ENCODE measurements at places on chromosomes 11 and 22.

GRCh38 chr11:97722065-97722464 is 1298.7 kb upstream of the CNTN5 start:
- DNase-seq: peak; percentile 94

DNA sequence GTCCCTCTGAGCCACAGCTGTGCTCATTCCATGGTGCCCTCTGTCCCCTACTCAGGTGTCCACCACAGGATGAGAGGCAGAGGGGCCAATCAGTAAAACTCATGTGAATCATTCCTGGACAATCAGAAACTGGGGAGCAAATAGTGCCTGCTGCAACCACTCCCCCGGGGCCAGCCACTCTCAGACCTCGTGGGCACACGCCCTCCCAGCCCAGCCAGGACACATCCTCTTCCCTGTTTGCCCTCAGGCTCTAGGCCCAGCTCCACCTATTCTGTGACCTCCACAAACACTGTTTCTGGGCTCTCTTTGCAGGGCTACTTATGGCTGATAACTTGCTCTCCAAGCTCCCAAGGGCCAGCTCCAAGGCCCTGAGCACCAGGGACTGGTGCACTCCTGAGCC is 14.0 kb upstream of the KCTD14 start:
- no peak for DNase-seq

- DNase-seq: no peak
Measured at GRCh38 chr11:122647736-122648275, 7.7 kb upstream of the UBASH3B start.

GRCh38 chr11:120390585-120390922 is 54.3 kb downstream of the ARHGEF12 start:
- no peak for DNase-seq

GRCh38 chr22:38327396-38327795 is 10.2 kb upstream of the CSNK1E start:
- DNase-seq: no peak

- DNase-seq: peak; percentile 14
Measured at GRCh38 chr11:103112364-103112763, 3.1 kb downstream of the DYNC2H1 start.

DNA sequence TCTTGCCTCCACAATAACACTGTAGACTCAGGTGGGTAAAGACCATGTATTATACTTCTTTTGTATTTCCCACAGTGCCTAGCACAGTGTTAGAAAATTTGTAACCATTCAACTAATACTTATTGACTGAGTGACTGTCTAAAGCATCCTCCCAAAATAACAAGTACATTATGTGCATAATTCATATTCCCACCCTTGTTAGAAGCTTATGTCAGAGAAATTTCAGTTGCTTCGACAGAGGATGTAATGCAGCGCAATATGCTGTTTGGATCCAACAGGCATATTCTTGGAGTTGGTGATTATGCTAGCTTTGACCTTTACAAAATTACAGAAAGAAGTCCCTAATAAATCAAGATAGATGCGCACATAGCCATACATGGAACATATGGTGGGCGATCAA is 53.0 kb downstream of the AMBRA1 start:
- DNase-seq: no peak

GRCh38 chr11:75262436-75262835 is 21.9 kb downstream of the TPBGL start:
- no peak for DNase-seq

GRCh38 chr22:48199667-48200066 is 1437.2 kb downstream of the TBC1D22A start:
- no peak for DNase-seq

- DNase-seq: no peak
Measured at GRCh38 chr11:111091321-111091938, 154.1 kb upstream of the POU2AF2 start.

DNA sequence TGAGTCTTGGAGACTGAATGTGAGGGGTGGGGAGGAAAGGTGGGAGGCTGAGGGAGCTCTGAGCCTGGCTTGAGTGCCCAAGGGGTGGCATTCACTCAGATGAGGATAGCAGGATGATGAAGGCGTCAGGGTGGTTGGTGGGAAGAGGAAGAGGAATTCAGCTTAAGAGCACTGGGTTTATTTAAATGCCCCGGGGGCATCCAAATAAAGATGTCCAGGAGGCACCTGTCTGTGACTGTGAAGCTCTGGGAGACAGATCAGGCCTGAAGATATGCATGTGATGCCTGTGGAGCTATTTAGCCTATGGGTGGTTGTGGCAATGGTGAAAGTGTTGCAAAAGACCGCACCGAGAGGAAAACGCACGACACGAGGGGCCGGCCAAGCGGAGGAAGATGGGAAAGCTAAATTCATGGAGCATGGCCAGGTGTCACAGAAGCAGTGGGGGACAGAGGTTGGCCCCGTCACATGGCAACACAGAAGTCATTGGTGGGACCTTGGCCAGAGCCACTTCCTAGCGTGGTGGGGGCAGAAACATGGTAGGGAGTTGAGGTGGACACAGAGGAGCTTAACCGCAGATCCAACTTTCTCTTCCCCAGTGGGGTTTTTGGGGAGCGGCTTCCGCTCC is 15.5 kb downstream of the SLC37A2 start:
- no peak for DNase-seq

GRCh38 chr11:132734217-132734616 is 798.1 kb downstream of the OPCML start:
- DNase-seq: peak; percentile 100

GRCh38 chr11:73537969-73538368 is 59.9 kb downstream of the FAM168A start:
- DNase-seq: no peak

DNA sequence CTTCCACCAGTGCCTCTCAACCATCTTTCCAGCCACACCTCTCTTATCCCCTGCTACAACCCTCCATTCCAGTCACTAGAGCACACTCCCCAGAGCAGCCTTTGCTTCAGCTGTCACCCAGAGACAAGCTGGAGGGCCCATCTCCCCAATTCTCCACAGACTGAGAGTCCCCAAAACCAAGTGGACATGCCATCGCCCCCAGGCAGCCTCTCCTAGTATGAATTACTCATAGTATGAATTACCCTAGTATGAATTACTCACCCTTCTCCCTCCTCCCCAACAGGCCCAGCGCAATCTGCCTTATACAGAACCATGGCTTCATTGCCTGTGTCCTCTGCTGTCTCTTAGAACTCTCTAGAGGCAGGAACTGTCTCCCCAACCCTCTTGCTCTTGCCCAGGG is 24.8 kb downstream of the MYH9 start:
- DNase-seq: peak; percentile 62

DNA sequence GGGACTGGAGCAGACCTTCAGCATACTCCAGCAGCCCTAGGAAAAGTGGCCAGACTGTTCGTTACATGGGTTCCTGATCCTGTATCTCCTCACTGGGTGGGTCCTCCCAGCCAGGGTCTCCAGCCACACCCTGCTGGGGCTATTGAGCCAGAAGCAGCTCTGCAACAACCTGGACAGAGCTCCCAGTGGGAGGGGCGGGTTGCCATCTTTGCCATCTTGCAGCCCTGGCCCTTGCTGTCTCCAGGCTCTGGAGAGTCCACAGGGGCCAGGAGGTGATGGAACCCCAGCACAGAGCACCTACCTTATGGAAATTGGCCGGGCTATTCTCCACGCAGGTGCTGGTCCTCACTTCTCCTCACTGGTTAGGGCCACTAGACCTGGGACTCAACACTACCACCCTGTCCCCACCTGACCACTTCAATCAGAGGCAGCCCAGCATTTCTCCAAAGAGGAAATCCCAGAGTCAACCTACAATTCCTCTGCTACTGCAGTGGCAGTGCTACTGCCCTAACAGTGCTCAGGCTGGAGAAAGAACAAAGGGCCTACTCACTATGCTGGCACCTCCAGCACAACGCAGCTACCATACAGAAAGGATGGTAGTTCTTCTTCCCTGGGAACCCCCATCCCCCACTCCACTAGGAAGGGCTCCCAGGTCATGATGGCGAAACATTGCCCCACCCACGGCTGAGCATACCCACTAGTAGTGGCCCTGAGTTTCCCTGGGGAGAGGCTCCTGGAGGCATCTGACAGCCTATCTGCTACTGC is 290.2 kb upstream of the NCAM1 start:
- DNase-seq: no peak

DNA sequence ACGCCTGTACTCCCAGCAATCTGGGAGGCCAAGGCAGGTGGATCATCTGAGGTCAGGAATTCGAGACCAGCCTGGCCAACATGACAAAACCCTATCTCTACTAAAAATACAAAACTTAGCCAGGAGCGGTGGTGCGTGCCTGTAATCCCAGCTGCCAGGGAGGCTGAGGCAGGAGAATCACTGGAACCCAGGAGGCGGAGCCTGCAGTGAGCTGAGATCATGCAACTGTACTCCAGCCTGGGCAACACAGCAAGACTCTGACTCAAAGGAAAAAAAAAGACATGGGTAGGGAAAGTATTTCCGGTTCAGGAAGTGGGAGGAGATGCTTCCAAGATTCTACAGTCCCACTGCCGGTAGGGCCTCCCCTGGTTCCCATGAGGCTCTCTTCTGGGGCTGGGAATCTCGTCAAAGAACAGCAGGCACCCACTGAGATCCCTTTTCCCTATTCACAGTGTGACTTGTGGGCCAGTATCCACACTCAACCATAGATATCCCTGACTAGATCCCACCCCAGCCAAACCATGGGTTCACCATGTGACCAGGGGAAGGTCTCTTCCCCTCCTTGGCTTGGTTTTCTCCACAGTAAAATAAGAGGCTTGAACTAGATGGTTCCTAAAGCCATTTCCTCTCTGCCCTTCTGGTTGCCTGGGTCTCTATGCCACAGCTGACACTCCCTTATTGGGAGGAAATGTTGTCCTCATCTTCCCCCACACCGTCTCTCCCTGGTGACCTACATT is 443.3 kb downstream of the BUD13 start:
- no peak for DNase-seq

DNA sequence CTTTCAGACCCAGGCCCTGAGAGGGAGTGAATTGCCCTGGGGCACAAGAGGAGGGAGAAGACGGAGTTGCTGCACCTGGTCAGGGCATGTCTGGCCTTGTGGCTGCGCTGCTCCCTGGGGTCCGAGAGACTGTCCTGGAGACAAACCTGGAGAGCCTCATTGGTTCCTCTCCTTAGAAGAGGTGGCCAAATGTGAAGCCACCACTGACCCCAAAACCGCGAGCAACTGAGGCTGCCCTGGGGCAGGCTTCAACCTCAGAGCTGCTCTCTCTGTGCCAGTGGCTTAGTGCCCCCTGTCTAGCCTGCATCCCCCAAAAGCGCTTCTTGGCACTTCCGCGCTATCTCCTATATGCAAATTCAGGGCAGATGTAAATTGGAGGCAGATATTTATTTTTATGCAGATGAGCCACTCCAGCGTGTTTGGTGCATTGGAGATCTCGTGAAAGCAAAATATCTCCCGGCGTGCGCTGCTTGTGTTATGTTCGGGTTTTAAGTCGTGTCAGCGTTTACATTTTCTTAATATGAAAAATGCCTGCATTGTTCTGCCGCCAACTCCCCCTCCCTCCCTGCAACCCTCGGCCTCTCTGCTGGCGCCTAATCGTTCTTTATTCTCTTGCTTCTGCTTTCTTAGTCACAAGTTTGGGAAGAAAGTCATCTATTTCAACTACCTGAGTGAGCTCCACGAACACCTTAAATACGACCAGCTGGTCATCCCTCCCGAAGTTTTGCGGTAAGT is 69.5 kb downstream of the ARHGAP8 start:
- DNase-seq: no peak

- no peak for DNase-seq
Measured at GRCh38 chr11:57330029-57330428, 5.3 kb upstream of the TNKS1BP1 start.

DNA sequence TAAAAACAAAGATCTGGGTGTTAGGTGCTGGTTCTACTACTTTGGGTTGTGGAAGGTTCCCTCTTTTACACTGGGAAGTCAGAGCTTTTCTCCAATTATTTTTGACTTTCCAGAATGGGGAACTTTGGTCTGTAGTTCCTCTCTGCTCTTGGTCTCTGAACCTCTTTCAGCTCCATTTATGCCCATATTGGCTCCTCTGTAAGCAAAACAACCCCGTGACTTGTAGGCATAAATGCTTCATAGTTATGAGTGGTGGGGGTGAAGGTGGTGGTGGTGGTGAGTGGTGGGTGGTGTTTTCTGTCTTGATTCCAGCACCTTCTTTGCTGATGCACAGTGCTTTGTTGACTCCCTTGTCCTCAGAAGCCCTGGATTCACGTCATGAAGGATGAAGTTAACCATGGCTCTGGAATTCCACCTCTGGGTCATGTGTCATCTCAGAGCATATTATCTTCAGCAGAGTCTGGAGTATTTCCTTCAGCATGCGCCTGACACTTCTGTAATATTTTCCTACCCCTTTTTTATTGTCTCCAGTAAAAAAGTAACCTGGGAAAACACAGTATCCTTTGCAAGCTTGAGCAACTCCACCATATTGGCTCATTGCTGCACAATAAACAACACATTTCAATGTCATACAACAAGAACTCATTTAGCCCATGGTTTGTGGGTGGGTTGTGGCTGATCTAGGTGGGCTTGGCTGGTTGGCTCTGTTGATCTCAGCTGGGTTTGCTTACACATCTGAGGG is 24.1 kb upstream of the GRK3 start:
- no peak for DNase-seq

DNA sequence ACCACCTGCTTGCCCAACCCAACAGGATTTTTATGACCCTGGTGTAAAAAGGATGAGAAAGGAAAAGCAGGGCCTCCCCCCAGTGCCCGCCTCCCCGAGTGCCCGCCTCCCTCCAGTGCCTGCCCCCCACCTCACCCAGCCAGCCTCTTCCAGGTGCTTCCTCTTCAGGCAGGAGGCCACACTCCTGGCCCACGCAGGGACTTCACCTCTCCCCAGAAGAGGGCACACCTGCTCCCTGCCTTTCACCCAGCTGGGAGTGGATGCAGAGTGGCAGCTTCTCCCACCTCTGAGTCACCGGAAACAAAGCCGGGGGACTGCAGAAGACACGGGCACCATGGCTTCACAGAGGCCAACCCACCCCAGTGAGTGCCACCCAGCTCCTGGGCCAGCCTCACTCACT is 16.1 kb downstream of the CPT1A start:
- DNase-seq: no peak

DNA sequence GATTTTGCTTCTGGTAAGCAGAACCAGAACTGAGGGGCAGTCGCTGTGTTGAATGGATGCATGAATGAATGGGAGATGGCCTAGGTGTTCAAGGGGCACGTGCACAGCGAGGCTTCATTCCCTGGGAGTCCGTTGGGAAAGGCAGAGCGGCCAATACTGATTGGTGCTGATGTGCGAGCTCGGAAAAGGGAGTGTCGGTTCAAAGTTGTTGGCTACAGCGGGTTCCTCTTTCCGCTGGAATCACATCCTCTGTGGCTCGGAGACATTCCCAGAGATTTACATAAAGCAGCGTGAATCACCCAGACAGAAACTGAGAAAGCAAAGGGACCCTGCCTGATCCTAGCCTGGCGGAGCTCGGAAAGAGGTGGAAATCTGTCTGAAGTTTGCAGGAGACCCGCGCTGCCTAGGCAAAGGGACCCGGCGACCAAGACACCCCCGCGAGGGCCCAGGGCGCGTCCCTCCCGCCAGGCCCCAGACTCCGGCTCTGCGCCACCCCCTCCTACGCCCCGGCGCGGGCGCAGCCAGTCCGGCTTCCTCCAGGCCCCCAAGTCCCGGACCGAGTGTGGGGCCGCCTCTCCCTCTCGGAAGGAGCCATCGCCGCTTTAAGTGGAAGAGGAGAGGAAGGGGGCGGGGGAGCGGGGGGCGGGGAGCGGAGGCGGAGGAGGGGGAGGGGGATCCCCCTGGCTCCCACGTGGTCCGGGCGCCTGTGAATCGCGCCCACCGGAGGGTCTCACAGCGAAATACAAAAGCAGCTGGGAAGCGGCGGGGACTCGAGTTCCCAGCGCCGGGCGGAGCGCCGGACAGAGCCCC is at the start of gene FJX1:
Gene FJX1, plus strand, starts transcription at position 774 of the 810 bp plus-strand sequence. CDS start 177 bp downstream, outside the sequence.
- peak; percentile 92 for DNase-seq

Measured in fibroblast of lung (primary cell).